Suppressor macrophage treated with lipopolysaccharide for 4 hours (primary cell): ENCODE measurements at places on chromosomes 4 and X.

DNA sequence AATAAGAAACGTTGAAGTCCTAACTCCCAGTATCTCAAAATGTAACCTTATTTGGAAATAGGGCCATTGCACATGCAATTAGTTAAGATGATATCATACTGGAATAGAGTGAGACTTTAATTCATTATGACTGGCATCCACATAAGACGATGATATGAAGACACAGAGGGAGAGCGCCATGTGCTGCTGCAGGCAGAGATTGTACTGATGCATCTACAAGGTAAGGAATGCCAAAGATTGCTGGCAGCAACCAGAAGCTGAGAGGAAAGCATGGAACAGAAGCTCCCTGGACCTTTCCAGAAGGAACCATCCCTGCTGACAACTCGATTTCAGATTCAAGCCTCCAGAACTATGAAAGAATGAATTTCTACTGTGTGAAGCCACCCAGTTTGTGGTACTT lies 697.0 kb upstream of the INTU start:
- DNase-seq: no peak

GRCh38 chr4:16713271-16713670 lies 185.2 kb downstream of the LDB2 start:
- DNase-seq: no peak

DNA sequence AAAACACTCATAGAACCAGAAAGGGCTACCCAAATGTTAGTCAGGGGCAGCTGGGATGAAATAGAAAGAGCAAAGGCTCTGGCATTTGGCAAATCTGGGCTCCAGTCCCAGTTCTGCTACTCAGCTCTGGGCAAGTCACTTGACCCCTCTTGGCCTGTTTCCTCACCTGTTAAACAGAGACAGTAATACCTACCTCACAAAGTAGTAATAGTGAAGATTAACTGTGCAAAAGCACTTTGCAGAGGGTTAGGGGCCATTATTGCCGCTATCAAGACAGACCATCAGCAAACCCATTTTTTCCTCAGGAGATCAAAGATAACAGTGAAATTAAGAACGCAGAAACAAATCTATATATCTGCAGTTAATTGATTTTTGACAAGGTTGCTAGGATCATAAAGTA lies 20.6 kb downstream of the ZBTB33 start:
- no peak for DNase-seq

DNA sequence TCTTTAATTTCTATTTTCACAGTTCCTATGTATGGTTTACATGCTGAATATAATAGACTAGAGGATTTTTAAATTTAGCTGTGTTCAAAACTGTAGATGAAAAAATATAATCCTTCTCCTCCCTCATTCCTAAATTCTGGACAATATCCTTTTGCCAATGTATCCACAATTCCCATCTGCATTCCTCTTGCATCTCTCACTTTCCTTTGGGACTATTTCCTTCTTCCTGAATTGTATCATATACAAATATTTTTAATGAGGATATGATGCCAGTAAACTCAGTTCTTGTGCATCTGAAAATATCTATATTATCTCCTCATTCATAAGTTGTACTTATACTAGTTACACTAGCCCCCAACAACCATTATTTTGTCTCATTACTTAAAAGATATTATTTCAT lies 46.7 kb downstream of the DDX60L start:
- DNase-seq: no peak

- no peak for DNase-seq
These were observed 190.9 kb downstream of the GABRB1 start for GRCh38 chr4:47222276-47222675.
